H1 (cell line): ENCODE measurements at places on chromosomes 12 and 14. TPM values are rescaled to one million over a fixed set of nuclear protein-coding genes. Genes with fewer than 3 reads are reported as not detected.

GRCh38 chr12:10974965-10975364 lies 11.7 kb downstream of the TAS2R50 start:
- H3K4me1 ChIP-seq = no peaks in the 10 kb centered on the region; the same call in 1 of the 2 replicates
- H3K36me3 ChIP-seq = no peaks in the 10 kb centered on the region
- H3K27ac ChIP-seq = no peak overlapping the region

Gene BTBD6
- 9.8 and 10.1 TPM in 2 replicates for polyA plus RNA-seq

Gene IQSEC3
- 1.2 and 2.2 TPM in 2 replicates for polyA plus RNA-seq

Gene IGFBP6
- 14.7 and 25.3 TPM in 2 replicates for polyA plus RNA-seq

- no peak overlapping the region for H3K4me3 ChIP-seq
- peaks cover 5% of the 10 kb centered on the region; the same call in 1 of the 2 replicates for H3K36me3 ChIP-seq
- no peak for DNase-seq
- no peaks in the 10 kb centered on the region for H3K4me1 ChIP-seq
- no peak overlapping the region for H3K27ac ChIP-seq
These were observed 7.9 kb upstream of the BBS10 start for GRCh38 chr12:76356071-76356470.

Gene ITGB7
- polyA plus RNA-seq = 0.25 and 0.35 TPM in 2 replicates

DNA sequence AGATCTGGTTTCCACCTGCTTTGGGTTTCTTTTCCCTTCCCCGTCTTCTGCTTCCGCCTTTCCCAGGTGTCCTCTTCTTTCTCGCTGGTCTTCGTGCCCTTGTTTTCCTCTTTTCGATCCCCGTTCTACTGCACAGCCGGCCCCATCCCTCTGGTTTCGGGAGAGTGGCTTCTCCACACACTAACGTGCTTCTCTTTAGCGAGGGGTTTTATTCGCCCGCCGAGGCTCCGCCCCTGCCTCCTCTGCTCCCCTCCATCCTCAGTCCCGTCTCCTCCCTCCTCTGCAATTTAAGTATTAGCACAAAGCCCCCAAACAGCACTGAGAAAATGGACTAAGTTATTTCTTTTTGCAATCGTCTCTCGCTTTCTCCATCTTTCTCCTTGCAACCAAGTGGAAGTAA lies at the start of gene SLC7A8:
Gene SLC7A8, minus strand, starts transcription at position 182 of the 400 bp plus-strand sequence. CDS start 746 bp downstream, outside the sequence.
- no peaks in the 10 kb centered on the region for H3K27me3 ChIP-seq
- peaks cover 4% of the 10 kb centered on the region for H3K4me1 ChIP-seq
- H3K36me3 ChIP-seq = no peaks in the 10 kb centered on the region
- H3K4me3 ChIP-seq = peak within 1 kb of the TSS; percentile 71
- no peak for DNase-seq
- 0 out of 2 replicates have a peak within 1 kb of the TSS, but pooled peaks have one; percentile 1 for H3K27ac ChIP-seq

Gene NPFF
- not detected in 2 replicates for polyA plus RNA-seq

GRCh38 chr14:26966908-26967307 lies 369.1 kb upstream of the NOVA1 start:
- H3K27ac ChIP-seq = no peak overlapping the region
- H3K36me3 ChIP-seq = no peaks in the 10 kb centered on the region
- H3K4me1 ChIP-seq = no peaks in the 10 kb centered on the region

- H3K4me1 ChIP-seq = no peaks in the 10 kb centered on the region
- no peaks in the 10 kb centered on the region for H3K27me3 ChIP-seq
- H3K27ac ChIP-seq = no peak overlapping the region
These were observed 88.4 kb downstream of the GRIP1 start for GRCh38 chr12:66590275-66590985.

Gene KRT73
- not detected in 2 replicates for polyA plus RNA-seq

DNA sequence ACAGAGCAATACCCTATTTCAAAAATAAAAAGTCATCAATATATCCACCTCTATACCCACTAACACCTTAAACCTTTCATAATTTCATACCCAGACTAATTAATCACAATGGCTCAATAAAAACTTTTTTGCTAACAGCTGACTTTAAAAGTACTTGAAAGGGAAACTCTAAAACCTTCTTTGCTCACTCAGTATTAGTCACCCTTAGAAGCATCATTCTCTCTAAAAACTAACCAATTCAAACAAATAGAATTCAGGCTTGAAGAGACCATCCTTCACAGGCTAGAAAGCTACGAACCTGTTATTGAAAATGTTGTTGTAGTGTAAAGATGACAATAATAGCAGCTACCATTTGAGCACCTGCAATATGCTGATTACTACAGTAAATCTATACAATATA lies 37.2 kb downstream of the HECTD1 start:
- peaks cover 4% of the 10 kb centered on the region; the same call in 1 of the 2 replicates for H3K36me3 ChIP-seq
- no peaks in the 10 kb centered on the region for H3K27me3 ChIP-seq
- H3K4me1 ChIP-seq = no peaks in the 10 kb centered on the region
- no peak overlapping the region for H3K27ac ChIP-seq
- DNase-seq = no peak

DNA sequence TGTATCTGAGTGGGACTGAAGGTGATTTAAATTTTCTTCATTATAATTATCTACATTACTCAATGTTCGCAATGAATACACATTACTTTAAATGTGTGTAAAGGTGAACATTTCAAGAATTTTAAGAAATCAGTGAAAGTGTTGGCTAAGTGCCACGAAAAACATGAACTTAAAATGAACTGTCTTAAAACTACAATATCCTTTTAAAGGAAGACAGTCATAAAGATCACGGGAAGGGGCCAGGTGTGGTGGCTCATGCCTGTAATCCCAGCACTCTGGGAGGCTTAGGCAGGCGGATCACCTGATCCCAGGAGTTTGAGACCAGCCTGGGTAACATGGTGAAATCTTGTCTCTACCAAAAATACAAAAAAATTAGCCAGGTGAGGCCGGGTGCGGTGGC lies 11.2 kb downstream of the MOK start:
- no peaks in the 10 kb centered on the region for H3K4me1 ChIP-seq
- H3K27me3 ChIP-seq = no peaks in the 10 kb centered on the region
- no peak overlapping the region for H3K27ac ChIP-seq
- H3K4me3 ChIP-seq = no peak overlapping the region
- no peaks in the 10 kb centered on the region for H3K36me3 ChIP-seq

DNA sequence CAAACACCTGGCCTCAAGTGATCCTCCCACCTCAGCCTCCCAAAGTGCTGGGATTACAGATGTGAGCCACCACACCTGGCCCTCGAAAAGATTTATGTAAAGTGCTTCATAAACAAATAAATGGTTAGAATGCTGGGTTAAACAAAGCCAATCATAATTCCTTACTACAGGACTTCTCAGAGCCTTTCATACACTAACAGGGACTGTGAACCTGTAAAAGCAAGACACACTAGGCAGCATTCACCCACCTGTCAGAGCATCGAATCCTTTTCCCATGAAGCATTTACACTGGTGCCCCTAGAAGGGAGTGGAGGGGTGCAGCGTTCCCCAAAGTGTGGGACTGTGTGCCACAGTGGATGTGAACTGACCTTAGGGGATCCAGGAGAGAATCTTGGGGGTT lies 29.5 kb downstream of the TRPV4 start:
- H3K36me3 ChIP-seq = no peaks in the 10 kb centered on the region
- H3K27ac ChIP-seq = no peak overlapping the region
- no peak overlapping the region for H3K4me3 ChIP-seq
- H3K27me3 ChIP-seq = no peaks in the 10 kb centered on the region
- no peak for DNase-seq
- H3K4me1 ChIP-seq = no peaks in the 10 kb centered on the region

DNA sequence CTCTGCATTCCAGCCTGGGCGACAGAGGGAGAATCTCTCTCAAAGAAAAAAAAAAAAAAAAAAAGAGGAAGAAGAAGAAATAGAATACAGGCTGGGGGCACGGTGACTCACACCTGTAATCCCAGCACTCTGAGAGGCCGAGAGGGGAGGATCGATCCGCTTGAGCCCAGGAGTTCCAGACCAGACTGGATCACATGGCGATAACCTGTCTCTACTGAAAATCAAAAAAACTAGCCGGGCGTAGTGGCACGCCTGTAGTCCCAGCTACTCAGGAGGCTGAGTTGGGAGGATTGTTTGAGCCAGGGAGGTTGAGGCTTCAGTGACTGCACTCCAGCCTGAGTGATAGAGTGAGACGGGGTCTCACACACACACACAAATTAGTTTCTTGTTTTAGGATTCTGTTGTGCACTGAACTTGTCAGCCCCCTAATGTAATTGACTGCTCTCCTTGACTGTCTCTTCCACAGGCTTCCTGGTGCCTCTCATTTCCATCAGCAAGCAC lies 963 bp upstream of the TINF2 start:
- H3K36me3 ChIP-seq = peaks cover 19% of the 10 kb centered on the region
- H3K4me3 ChIP-seq = peak overlapping the region; percentile 97
- H3K4me1 ChIP-seq = no peaks in the 10 kb centered on the region; the same call in 1 of the 2 replicates
- H3K27me3 ChIP-seq = no peaks in the 10 kb centered on the region
- DNase-seq = no peak

DNA sequence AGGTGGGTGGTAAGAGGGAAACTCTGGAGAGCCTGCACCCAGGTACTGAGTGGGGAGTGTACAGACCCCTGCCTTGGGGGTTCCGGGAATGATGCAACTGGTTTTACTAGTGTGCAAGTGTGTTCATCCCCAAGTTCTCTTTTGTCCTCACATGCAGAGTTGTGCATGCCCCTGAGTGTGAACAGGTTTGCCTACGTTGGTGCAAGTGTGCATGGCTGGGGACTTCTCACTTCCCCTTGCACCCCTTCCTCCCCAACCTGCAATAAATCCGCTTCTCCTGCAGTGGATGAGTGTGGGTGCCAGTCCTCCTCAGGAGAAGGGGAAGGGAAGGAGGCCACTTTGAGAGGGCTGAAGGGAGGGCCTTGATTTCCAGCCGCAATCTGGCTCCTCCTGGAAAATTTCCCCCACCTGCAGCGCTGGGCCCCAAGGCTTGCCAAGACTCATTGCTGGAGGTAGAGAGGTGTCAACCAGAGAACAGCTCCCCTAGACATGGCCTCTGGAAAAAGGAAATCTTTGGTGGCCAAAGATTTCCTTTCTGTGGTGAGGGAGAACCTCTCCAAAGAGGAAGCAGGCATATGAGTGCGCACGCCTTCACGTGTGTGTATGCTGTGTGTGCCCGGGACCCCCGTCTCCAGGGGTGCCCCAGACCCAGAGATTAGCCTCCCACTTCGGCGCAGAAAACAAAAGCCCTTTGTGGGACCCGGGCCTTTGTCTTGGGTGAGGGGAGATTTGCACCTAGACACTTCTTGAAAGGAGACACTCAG lies 5.5 kb downstream of the AQP2 start:
- peaks cover 11% of the 10 kb centered on the region for H3K27me3 ChIP-seq
- H3K4me1 ChIP-seq = peaks cover 19% of the 10 kb centered on the region
- no peak overlapping the region for H3K4me3 ChIP-seq
- H3K27ac ChIP-seq = no peak overlapping the region
- no peak for DNase-seq
- no peaks in the 10 kb centered on the region for H3K36me3 ChIP-seq

DNA sequence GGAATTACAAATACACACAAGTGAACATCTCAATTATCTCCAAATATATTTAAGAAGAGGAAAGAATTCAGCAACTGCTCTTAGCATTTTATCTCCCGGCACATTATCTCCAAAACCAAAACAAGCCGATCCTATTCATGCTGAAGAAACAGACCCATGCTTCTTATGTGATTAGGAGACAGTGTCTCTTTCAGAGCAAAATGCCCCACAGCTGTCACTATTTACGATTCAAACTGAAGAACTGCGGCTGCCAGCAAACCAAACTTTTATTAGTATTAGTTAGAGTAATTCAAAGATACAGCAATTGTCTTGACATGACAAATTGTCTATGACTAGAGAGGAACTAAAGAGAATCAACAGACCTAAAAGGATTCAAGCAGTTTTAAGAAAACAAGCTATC lies 79.4 kb downstream of the SETD3 start:
- H3K4me1 ChIP-seq = no peaks in the 10 kb centered on the region
- H3K36me3 ChIP-seq = peaks cover 6% of the 10 kb centered on the region
- no peaks in the 10 kb centered on the region for H3K27me3 ChIP-seq
- H3K27ac ChIP-seq = no peak overlapping the region

Gene ACRBP
- 5.2 and 8.9 TPM in 2 replicates for polyA plus RNA-seq

GRCh38 chr14:72961579-72962335 lies 35.5 kb downstream of the DCAF4 start:
- H3K4me1 ChIP-seq = no peaks in the 10 kb centered on the region
- peaks cover 13% of the 10 kb centered on the region for H3K36me3 ChIP-seq
- H3K27ac ChIP-seq = no peak overlapping the region
- no peak for DNase-seq
- no peaks in the 10 kb centered on the region for H3K27me3 ChIP-seq

GRCh38 chr12:103848143-103848542 lies 7.1 kb upstream of the NT5DC3 start:
- H3K4me3 ChIP-seq = no peak overlapping the region
- DNase-seq = no peak
- H3K27ac ChIP-seq = no peak overlapping the region
- H3K4me1 ChIP-seq = no peaks in the 10 kb centered on the region
- H3K36me3 ChIP-seq = no peaks in the 10 kb centered on the region

Gene RACGAP1
- 17.4 and 18.0 TPM in 2 replicates for polyA plus RNA-seq

DNA sequence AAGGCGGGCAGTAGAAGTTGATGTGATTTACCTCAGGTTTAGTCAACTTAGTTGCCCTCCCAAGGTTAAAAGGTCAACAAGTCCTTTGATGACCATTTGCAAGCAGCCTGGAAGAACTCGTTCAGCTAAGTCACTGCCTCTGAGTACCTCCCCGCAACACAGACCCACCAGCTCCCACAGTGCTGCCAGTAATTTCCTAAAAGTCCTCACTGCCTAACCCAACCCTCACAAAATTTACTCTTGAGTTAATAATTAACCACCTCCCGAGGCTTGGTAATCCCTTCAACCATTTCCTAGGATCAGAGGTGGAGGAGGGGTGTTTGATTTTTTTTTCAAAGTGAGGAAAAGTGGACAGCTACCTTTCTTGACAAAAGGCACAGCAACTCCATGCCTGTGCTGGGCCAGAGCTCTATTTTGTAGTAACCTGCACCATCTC lies 55.8 kb downstream of the MAP3K9 start:
- no peaks in the 10 kb centered on the region for H3K4me1 ChIP-seq
- H3K36me3 ChIP-seq = peaks cover 29% of the 10 kb centered on the region
- H3K27me3 ChIP-seq = no peaks in the 10 kb centered on the region
- no peak for DNase-seq
- no peak overlapping the region for H3K4me3 ChIP-seq

DNA sequence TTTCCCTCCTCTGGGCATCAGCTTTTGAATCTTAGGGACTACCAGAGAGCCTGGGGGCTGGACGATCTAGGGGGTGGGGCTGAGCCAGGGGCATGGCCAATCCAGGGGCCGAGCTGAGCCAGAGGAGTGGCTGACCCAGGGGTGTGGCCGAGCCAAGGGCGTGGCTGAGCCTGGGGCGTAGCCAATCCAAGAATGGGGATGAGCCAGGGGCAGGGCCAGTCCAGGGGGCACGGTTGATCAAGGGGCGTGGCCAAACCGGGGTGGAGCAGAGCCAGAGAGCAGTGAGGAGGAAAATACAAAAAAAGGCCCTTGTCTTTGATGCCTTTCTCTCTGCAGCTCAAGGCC lies 219.3 kb upstream of the NOS1 start:
- H3K4me3 ChIP-seq = no peak overlapping the region
- no peaks in the 10 kb centered on the region for H3K36me3 ChIP-seq
- H3K27me3 ChIP-seq = no peaks in the 10 kb centered on the region
- no peak overlapping the region for H3K27ac ChIP-seq
- DNase-seq = peak; percentile 95
- peaks cover 12% of the 10 kb centered on the region for H3K4me1 ChIP-seq

Gene FSCB
- polyA plus RNA-seq = not detected in 2 replicates

DNA sequence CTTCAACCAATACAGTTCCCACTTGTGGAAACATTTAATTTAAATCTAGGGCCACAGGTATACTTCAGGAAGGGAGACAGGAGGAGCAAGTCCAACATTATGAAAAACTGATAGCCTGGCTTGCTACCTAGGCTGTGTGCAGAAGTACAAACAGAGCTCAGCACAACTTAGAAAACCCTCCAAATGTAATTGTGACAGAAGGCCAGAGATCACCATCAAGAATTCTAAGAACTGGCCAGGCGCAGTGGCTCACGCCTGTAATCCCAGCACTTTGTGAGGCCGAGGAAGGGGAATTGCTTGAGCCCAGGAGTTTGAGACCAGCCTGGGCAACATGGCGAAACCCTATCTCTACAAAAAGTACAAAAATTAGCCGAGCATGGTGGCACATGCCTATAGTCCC lies 14.1 kb downstream of the ATP2B1 start:
- no peaks in the 10 kb centered on the region for H3K27me3 ChIP-seq
- H3K4me3 ChIP-seq = no peak overlapping the region
- no peak for DNase-seq
